ENCODE measurements at places on chromosomes 6 and 20. TPM values are rescaled to one million over a fixed set of nuclear protein-coding genes. Genes with fewer than 3 reads are reported as not detected.

- no peaks in the 10 kb centered on the region for H3K27me3 ChIP-seq
- H3K36me3 ChIP-seq: no peaks in the 10 kb centered on the region
- H3K27ac ChIP-seq: no peak overlapping the region
- H3K4me3 ChIP-seq: no peak overlapping the region
- peaks cover 6% of the 10 kb centered on the region for H3K4me1 ChIP-seq
These were observed 12.9 kb downstream of the COX7A2 start for GRCh38 chr6:75230484-75231325.

- H3K4me3 ChIP-seq: no peak overlapping the region
- no peak for DNase-seq
- peaks cover 23% of the 10 kb centered on the region for H3K36me3 ChIP-seq
- no peaks in the 10 kb centered on the region for H3K27me3 ChIP-seq
- peaks cover 31% of the 10 kb centered on the region for H3K4me1 ChIP-seq
- H3K27ac ChIP-seq: peak overlapping the region; percentile 47
These were observed 12.7 kb downstream of the DYNLRB1 start for GRCh38 chr20:34528921-34529297.

The TFAP2A gene
- 59.6 TPM for total RNA-seq

DNA sequence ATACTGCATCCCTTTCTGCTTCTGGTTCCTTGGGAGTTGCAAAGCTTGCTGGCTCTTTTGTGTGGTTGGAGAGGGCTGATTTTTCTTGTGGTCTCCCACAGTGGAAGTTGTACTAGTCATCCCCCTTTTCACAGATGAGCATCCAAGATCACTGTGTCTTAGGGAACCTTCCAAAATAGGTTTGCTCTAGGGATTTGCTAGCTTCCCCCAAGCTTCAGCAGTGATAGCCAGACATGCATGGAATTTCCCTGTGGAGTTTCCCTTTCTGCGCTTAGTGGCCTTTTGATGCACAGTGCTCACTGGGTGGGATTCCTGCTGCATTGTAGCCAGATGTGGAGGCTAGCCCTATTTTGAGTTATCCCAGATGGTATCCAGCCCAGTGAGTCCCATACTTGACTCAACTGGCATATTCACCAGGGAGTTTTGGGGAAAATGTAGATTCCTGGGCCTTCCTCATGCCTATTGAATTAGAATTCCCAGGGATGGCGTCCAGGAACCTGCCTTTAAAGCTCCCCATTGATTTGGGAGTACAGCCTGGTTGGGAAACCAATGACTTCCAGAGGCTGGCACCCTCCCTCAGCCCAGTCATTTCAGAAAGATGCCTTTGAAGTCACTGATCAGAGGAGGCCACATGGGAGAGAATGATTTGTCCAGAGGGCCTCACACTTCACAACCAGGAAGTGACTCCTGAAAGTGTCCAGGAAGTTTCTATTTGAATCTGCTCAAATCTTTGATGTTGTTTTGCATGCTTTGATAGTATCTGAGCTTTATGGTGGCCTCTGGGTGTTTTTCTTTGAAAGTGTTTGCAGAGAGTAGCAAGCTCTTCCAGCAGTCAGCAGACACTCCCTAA is 25.9 kb downstream of the PPARD start:
- peaks cover 58% of the 10 kb centered on the region for H3K4me1 ChIP-seq
- no peak for DNase-seq
- H3K27ac ChIP-seq: peak overlapping the region; percentile 75
- no peak overlapping the region for H3K4me3 ChIP-seq
- no peaks in the 10 kb centered on the region for H3K27me3 ChIP-seq

GRCh38 chr6:13908955-13909381 is 15.8 kb upstream of the RNF182 start:
- DNase-seq: no peak
- H3K27me3 ChIP-seq: peaks cover 35% of the 10 kb centered on the region
- no peaks in the 10 kb centered on the region for H3K36me3 ChIP-seq
- peaks cover 2% of the 10 kb centered on the region for H3K4me1 ChIP-seq
- H3K27ac ChIP-seq: no peak overlapping the region
- no peak overlapping the region for H3K4me3 ChIP-seq

DNA sequence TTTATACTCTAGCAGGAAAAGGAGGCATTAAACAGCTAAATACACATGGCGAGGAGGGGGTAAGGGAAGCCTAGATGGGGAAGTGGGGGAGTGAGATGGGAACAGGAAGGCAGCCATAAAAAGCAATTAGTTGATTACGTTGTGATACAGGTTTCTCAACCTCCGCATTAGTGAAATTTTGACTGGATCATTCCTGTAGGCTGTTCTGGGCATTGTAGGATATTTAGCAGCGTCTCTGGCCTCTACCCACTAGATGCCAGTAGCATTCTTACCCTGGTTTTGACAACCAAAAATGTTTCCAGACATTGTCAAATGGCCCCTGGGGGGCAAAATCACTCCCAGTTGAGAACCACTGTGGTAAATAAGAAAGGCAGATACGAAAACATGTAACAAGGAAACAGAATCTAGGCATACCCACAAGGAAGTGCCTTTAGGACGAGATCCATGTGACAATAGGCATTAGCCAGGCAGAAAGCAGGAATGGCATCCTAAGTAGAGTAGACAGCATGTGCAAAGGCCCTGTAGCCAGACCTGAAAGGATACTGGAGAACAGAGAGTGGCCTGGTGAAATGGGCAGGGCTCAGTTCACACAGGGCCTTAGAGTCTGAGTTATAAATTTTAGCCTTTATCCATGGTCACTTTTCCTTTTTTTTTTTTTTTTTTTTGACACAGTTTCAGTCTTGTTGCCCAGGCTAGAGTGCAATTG is 25.8 kb upstream of the PTPN1 start:
- H3K4me1 ChIP-seq: peaks cover 8% of the 10 kb centered on the region
- no peak for DNase-seq
- peak overlapping the region; percentile 72 for H3K4me3 ChIP-seq
- H3K27ac ChIP-seq: peak overlapping the region; percentile 88
- H3K27me3 ChIP-seq: no peaks in the 10 kb centered on the region

GRCh38 chr20:36162272-36162966 is 7.9 kb downstream of the EPB41L1 start:
- peaks cover 7% of the 10 kb centered on the region for H3K4me1 ChIP-seq
- H3K4me3 ChIP-seq: no peak overlapping the region
- H3K27ac ChIP-seq: no peak overlapping the region

DNA sequence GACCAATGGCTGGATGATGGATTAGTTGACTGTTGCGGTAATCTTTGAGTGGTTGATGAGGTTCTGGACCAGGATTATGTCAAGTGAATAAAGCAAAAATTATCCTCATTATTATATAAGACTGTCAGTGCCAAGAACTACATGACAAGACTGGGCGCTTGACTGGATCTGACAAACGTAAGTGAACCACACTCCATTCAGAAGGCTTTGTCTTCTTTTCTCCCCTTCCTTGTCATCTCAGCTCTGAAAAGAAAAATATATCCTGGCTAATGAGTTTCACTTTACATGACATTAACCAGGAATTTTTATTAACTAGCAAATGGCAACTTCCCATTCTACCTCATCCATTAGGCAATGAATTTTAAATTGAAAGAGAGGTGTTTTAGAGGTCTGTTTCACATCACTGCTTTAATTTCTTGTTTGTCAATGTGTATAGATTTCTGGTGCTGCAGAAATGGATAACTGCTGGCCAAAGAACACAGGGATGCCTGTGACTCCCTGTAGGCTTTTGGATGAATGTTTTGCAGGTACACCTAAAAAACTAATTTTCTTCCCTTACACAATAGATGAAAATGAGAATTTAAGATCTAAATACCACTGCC is 150.1 kb downstream of the ELOVL4 start:
- no peaks in the 10 kb centered on the region for H3K36me3 ChIP-seq
- no peak for DNase-seq
- H3K27ac ChIP-seq: no peak overlapping the region
- peaks cover 6% of the 10 kb centered on the region for H3K27me3 ChIP-seq
- H3K4me3 ChIP-seq: no peak overlapping the region

The HNF4A gene
- not detected for total RNA-seq

- no peaks in the 10 kb centered on the region for H3K36me3 ChIP-seq
- peaks cover 4% of the 10 kb centered on the region for H3K27me3 ChIP-seq
- H3K4me3 ChIP-seq: no peak overlapping the region
- no peak for DNase-seq
- no peaks in the 10 kb centered on the region for H3K4me1 ChIP-seq
- no peak overlapping the region for H3K27ac ChIP-seq
These were observed 17.4 kb downstream of the SLCO4A1 start for GRCh38 chr20:62659488-62660239.

DNA sequence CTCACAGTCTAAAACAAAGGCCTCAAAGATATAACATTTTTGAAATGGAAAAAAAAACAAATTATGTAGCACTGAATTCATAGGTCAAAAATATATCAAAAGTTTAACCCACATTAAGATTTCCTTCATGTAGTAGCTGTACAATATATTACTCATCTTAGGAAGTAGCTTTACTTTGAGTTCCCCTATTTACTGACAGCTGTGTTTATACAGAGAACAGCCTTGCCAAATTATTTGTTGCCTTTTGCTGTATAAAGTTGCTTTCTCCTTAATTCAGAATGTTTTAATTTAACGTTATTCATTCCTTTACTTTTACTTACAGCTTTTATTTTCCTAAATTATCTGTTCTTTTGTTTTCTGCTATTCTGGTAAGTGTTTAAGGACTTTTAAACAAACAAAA is 181.0 kb downstream of the COL12A1 start:
- no peak overlapping the region for H3K4me3 ChIP-seq
- no peak for DNase-seq
- H3K4me1 ChIP-seq: peaks cover 36% of the 10 kb centered on the region
- peak overlapping the region; percentile 78 for H3K27ac ChIP-seq
- H3K27me3 ChIP-seq: no peaks in the 10 kb centered on the region
- H3K36me3 ChIP-seq: peaks cover 3% of the 10 kb centered on the region

The NRN1 gene
- total RNA-seq: 0.21 TPM

- no peak overlapping the region for H3K27ac ChIP-seq
- H3K27me3 ChIP-seq: no peaks in the 10 kb centered on the region
- H3K4me1 ChIP-seq: peaks cover 38% of the 10 kb centered on the region
- H3K4me3 ChIP-seq: no peak overlapping the region
- no peak for DNase-seq
These were observed 195.5 kb downstream of the JARID2 start for GRCh38 chr6:15441215-15441868.

- H3K4me1 ChIP-seq: peaks cover 47% of the 10 kb centered on the region
- no peak for DNase-seq
- H3K36me3 ChIP-seq: peaks cover 4% of the 10 kb centered on the region
- H3K27me3 ChIP-seq: no peaks in the 10 kb centered on the region
- H3K27ac ChIP-seq: no peak overlapping the region
These were observed 36.6 kb upstream of the NHSL1 start for GRCh38 chr6:138535728-138536455.

- no peak overlapping the region for H3K4me3 ChIP-seq
- no peaks in the 10 kb centered on the region for H3K36me3 ChIP-seq
- H3K27me3 ChIP-seq: no peaks in the 10 kb centered on the region
- H3K4me1 ChIP-seq: no peaks in the 10 kb centered on the region
- DNase-seq: peak; percentile 53
These were observed 179.7 kb downstream of the DLL1 start for GRCh38 chr6:170111141-170111664.

DNA sequence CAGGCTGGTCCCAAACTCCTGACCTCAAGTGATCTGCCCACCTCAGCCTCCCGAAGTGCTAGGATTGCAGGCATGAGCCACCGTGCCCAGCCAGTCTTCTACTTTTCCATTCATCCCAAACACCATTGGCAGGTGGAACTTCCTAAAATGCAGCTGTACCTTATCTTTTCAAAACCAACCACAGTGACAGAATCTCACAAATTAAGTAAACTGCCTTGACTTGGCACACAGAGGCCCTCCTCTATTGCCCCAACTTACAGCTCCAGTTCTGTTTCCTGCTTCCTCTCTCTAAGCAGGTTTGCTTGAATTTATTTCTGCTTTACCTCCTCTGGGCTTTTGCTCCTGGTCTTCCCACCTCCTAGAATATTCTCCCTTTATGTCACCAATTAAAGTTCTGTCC is 7.6 kb downstream of the MYB start:
- H3K27ac ChIP-seq: no peak overlapping the region
- no peak for DNase-seq
- no peaks in the 10 kb centered on the region for H3K27me3 ChIP-seq
- no peaks in the 10 kb centered on the region for H3K36me3 ChIP-seq
- H3K4me3 ChIP-seq: no peak overlapping the region

GRCh38 chr6:149235130-149235561 is 82.4 kb upstream of the TAB2 start:
- H3K4me3 ChIP-seq: no peak overlapping the region
- DNase-seq: no peak
- H3K27ac ChIP-seq: peak overlapping the region; percentile 3
- H3K27me3 ChIP-seq: no peaks in the 10 kb centered on the region
- peaks cover 51% of the 10 kb centered on the region for H3K4me1 ChIP-seq
- H3K36me3 ChIP-seq: peaks cover 2% of the 10 kb centered on the region

DNA sequence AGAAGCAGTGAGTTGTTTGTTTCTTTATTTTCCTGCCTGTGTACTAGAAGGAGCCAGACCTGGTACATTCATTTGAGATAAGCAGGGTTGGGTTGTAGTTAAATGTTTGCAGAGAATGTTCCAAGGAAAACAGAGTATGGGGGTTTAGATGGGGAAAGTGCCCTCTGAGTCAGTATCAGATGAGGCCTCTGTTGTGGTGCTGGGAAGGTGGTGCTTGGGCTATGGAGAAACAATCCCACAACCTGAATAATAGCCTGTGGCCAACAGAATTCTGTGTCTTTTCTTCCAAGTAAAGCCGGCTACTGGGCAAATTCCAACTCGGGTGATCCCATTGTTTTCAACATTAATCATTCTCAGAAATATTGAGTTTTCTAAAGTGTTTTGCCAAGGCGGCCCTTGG is 109.3 kb downstream of the RNF144B start:
- H3K36me3 ChIP-seq: no peaks in the 10 kb centered on the region
- no peak overlapping the region for H3K27ac ChIP-seq
- DNase-seq: no peak

- H3K27me3 ChIP-seq: no peaks in the 10 kb centered on the region
- H3K4me3 ChIP-seq: no peak overlapping the region
- H3K27ac ChIP-seq: no peak overlapping the region
- H3K4me1 ChIP-seq: no peaks in the 10 kb centered on the region
- no peaks in the 10 kb centered on the region for H3K36me3 ChIP-seq
- DNase-seq: no peak
These were observed 217.7 kb upstream of the LRFN2 start for GRCh38 chr6:40804905-40805304.

- no peak overlapping the region for H3K27ac ChIP-seq
- peaks cover 35% of the 10 kb centered on the region for H3K4me1 ChIP-seq
- DNase-seq: no peak
- H3K27me3 ChIP-seq: no peaks in the 10 kb centered on the region
- no peak overlapping the region for H3K4me3 ChIP-seq
These were observed 306.9 kb upstream of the SGK1 start for GRCh38 chr6:134624781-134625180.

GRCh38 chr6:72267470-72267869 is 354.4 kb upstream of the KCNQ5 start:
- H3K27ac ChIP-seq: no peak overlapping the region
- peaks cover 14% of the 10 kb centered on the region for H3K36me3 ChIP-seq
- no peaks in the 10 kb centered on the region for H3K27me3 ChIP-seq
- peaks cover 42% of the 10 kb centered on the region for H3K4me1 ChIP-seq
- no peak for DNase-seq
- H3K4me3 ChIP-seq: no peak overlapping the region

The MYB gene
- 0.86 TPM for total RNA-seq
